ENCODE measurements at places on chromosomes 5 and 9. TPM values are rescaled to one million over a fixed set of nuclear protein-coding genes. Genes with fewer than 3 reads are reported as not detected.

BAAT gene
- 1.2 TPM for total RNA-seq

SPINK4 gene
- total RNA-seq, result not detected

CARTPT gene
- not detected for total RNA-seq

GADD45G gene
- total RNA-seq, result 26.5 TPM

SERF1B gene
- 14.2 TPM for total RNA-seq

CBY3 gene
- total RNA-seq, result not detected

RELL2 gene
- 0.96 TPM for total RNA-seq

LCN15 gene
- total RNA-seq, result 2.2 TPM

GPR151 gene
- total RNA-seq, result 1.2 TPM

PCDHB12 gene
- total RNA-seq, result 2.9 TPM

PCDHB10 gene
- total RNA-seq, result 5.5 TPM

PRLR gene
- total RNA-seq, result 109 TPM

PHF19 gene
- 20.0 TPM for total RNA-seq

GRCh38 chr5:168408561-168409305 lies 77.5 kb upstream of the RARS1 start:
- peak; percentile 76 for DNase-seq

DNA sequence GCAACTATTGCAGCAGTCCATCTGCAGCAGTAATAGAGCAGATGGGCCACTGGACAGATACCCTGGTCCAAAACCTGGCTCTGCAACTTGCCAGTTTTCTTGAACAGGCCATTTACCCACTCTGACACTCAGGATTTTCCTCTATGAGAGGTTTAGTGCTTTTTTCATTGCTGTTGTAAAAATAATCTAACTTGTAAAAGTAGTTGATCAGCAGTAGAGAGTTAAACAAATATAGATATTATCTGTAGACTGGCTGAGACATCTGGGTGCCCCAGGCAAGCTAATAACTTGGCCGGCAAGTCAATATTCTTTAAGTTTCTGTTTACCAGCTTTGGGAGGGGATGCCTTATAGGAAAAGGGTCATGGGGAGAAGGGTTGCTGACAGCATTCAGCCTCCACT lies 4.1 kb downstream of the DAPK1 start:
- no peak for DNase-seq

- DNase-seq, result no peak
Observed at GRCh38 chr5:154614595-154614994, 136.6 kb upstream of the HAND1 start.

GRCh38 chr5:115096034-115096769 lies 73.5 kb downstream of the TRIM36 start:
- peak; percentile 74 for DNase-seq

DNA sequence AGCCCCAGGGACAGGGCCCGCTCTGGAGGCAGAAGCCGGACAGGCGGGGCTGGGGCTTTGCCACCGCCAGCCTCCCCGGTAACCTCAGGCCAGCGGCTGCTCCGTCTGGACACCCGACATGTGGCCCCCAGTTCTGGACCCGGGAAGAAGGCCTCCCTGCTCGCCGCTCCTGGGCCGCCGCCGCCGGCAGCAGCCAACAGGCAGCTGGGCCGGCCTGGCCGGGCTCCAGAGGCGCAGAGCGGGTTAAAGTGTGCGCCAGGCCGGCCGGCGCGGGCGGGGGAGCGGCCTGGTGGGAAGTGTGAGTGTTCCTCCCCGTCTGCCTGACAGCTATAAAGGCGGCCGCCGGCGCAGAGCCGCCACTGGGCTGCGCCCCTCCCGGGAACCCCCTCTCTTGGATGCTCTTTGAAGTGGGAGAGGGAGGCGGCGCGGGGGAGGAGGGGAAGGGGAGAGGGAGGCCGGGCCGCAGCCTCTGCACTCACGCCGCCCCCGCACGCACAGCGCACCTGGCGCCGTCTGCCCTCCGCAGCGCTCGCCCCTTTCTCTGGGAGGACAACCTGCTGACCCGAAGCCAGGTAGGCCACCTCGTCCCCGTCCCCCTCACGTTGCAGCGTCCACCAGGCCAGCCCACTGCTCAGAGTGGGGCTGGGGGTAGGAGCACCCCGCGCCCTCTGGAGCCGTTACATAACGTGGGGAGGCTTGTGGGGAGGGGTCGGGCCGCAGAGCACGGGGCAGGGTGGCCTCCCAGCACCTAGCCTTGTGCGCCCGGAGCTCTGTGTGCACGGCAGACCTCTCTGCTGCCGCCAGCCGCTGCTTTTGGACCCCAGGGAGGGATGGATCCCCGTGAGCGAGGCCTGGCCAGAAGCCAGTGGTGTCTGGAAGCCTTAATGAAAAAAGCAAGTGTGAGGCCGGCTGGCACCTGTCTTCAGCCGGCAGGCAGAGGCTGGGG lies at the start of gene ADAMTSL2:
Gene ADAMTSL2 (plus strand): TSS at position 359 of the 946 bp plus-strand sequence. CDS start 2,009 bp downstream, outside the sequence.
- peak; percentile 77 for DNase-seq

GRCh38 chr5:112640546-112640945 lies 97.1 kb upstream of the APC start:
- no peak for DNase-seq

DNA sequence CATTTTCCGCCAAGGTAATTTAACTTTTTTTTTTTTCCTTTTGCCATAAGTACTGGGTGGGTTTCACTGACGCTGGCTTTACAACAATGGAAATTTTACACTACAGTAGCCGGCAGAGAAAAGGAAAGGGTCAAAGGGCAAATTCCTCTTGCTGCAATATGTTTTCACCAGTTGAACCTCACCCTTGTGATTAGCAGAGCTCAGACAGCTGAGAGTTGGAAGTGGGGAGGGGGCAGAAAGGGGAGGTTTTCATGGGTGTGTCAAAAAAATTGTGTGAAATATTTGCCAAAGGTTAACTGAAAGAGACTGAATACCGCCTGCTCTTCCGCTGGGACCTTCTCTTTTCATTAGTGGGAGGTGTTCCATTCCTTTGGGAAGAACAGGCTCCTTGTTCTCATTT lies 296.9 kb downstream of the ADAMTS6 start:
- no peak for DNase-seq

DNA sequence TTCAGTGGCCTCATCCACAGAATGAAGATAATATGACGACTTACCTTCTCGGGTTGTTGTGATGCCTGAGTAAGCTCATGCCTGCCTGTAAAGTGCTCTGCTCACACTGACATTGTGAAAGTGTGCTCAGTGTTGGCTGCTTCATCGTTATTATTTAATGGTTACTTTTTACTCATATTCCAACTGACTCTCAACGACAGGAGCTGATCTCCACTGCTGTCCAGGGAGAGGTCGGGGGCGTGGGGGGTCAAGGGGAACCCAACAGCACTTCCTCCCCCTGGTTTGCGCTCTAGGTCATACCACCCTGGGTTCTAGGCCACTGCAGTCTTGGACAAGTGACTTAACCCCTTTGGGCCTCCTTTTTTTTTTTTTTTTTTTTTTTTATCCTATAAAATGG lies 52.9 kb upstream of the ANGPTL2 start:
- DNase-seq, result no peak

- no peak for DNase-seq
Observed at GRCh38 chr9:92100237-92100911, 14.8 kb downstream of the SPTLC1 start.

- peak; percentile 82 for DNase-seq
Observed at GRCh38 chr9:14372437-14373335, 58.7 kb upstream of the NFIB start.

GRCh38 chr9:127555840-127556820 lies 55.9 kb upstream of the STXBP1 start:
- DNase-seq, result peak; percentile 91

DNA sequence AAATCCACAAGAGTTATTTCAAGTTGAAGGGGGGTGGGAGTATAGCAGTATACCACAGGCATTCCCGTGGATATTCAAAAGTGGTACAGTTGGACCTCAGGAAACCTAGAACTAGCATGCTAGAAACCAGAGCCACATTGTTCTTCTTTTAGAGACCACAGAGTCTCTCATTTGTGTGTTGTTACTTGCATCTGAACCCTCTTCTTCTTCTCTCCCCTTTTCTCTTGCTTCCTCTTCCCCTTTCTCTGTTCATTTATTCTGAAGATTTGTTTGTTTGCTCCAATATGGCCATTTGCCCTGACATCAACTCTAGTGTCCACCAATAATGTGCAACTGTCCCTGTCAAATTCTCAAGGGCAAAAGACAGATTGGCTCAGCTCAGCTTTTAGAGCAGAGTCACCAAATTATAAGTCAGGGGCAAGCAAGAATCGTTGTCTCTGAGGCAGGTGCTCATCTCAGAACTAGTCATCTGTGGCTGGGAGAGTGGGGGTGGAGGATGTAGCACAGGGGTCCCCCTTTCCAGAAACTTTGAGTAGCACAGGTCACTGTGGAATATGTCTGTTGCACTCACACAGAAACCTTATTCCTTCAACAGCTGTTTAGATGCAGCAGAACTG lies 321.1 kb downstream of the ARRDC3 start:
- no peak for DNase-seq

- no peak for DNase-seq
Observed at GRCh38 chr5:10069637-10070313, 179.9 kb downstream of the ATPSCKMT start.

DNA sequence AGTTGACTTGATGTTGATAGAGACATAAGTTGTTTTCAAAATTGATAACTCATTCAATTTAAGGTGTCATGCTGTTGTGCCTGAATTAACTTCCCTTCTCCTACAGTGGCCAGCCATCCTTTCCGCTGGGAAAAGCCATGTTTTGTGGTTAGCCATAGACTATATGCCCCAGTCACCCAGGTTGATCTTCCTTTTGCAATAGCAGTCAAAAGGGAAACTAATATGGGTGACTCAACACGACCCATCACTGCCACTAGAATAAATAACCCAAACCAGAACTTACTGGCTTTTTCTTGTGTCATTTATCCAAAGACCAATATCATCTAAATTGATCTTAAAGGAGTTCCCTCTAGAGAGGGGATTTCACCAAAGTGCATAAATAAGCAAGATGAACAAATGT lies 87.4 kb downstream of the PTCD2 start:
- no peak for DNase-seq

DNA sequence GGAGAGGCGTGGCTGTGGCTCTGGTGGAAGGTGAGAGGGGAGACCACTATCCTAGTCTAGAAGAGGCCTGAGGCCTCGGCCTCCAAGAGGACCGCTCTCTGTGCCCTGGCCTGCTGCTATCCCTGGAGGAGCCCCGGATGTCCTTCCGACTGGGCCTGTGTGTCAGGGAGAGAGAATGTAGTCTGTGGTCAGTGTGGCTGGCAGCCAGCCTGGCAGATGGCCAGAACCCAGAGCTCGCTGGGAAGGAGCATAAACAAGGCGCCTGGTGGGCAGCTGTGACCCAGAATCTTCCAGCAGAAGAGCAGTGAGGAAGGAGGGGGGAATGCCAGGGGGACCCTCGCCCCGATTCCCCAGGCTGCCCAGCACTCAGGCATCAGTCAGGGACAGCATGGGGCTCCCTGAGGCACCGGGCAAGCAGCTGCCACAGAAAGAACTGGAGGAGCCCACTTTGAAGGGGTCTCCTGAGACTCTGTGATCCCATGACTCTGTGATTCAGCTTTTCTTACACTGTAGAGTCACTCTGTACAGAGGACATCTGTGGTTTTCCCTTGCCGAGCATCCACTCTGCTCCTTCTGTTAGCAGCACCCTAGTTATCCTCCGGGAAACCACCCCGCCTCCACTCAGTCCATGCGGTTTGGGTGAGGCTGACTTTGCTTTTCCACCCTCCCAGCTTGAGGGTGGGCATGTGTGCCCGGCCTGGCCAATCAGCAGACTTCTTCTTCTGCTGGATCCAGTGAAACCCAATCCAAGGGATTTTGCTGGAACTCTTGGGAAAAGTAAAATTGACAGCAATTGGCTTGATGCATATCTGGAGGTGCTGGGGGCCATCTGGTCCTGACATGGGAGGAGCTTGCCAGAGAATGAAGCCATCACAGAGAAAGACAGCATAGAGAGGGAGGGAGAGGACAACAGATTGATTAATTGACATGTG lies 46.2 kb upstream of the PWWP2A start:
- DNase-seq, result peak; percentile 97

- DNase-seq, result peak; percentile 50
Observed at GRCh38 chr5:127229185-127229889, 61.3 kb upstream of the MEGF10 start.

DNA sequence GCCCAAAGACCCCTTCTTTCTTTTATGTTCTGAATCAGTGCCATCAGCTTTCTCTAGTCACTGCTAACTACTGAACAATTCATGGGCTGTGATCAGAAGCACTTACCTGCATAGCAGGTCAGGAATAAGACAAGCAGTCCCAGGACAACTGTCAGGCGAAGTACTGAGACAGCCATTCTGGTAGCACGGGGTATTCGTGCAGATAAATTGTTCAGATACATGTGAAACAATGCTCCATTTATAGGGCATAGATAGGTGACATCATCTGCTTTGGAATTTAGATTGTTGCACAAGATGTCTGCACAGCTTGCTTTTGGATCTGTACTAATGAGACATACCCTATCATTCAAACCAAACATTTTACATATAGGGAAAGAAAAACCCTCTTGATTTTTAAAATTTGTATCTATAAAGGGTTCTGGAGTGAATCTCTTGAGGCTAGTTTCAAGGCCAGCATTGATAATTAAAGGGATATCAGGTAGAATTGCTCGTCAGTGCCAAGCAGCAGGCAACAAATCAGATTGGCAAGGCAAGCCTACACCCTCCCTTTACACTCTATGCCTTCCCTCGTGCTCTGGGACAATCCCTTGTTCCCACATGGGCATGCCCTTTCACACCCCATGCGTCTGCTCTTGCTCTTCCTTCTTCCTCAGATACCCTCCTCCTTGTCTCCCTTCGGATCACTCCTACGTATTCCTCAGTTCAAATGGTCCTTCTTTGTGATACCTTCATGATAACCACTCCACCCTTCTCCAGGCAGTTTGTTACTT lies at the start of gene C5orf46:
Gene C5orf46 (minus strand): TSS at position 213 of the 770 bp plus-strand sequence. CDS start 37 bp downstream, at position 176.
- peak; percentile 15 for DNase-seq

DNA sequence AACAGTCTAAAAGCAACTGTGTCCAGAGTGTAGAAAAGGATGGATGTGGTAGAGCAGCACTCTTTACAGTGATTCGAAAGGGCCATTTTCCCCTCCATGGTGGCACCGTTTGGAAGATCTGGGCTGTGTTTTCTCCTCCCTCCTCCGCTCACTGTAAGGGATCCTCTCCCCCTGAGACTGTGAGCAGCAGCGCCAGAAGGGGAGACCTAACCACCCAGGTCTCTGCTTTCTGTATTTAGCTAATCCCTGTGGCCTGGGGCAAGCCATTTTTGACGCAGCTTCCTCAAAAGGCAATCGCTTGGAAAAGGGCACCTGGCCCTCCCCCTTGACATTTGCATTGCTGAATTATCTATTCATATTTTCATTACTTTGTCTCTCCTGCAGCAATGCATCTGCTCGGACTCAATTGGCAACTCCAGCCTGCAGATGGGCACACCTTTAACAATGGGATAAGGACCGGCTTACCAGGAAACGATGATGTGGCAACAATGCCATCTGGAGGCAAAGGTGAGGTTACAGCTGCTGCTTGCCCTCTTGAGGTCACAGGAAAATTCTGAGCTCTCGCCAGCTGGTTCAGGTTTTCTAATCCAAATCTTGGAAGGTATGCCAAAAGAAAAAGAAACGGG lies 244.3 kb upstream of the WWC1 start:
- no peak for DNase-seq

- peak; percentile 88 for DNase-seq
Observed at GRCh38 chr9:127919253-127919815, 2.5 kb upstream of the ST6GALNAC4 start.

GRCh38 chr5:41447650-41448510 lies 62.5 kb downstream of the PLCXD3 start:
- no peak for DNase-seq

All from umbilical cord (tissue), 2 donors.